Activated CD8-positive, alpha-beta memory T cell treated with anti-CD3 and anti-CD28 coated beads for 1 hour (primary cell): ENCODE measurements at places on chromosomes 4 and X.

- DNase-seq, result no peak
These were observed 104.2 kb downstream of the KLHL8 start for GRCh38 chr4:87116231-87116630.

DNA sequence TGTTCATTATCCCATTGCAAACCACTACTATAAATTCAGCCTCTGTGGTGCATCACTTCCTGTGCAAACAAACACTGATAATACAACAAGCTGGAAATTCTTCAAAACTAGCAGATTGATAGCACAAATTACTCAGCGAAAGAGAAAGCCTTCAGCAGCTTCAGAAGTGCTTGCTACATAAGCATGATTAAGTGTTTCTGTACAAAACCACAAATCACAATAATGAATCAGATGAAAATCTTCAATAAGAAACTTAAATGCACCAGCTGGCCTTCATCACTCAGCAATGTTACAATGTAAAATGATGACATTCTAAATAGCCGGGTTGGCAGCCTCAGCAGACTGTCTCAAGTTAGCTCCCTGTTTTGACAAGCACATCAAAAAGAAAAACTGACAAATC lies 262.2 kb downstream of the SPOCK3 start:
- no peak for DNase-seq

DNA sequence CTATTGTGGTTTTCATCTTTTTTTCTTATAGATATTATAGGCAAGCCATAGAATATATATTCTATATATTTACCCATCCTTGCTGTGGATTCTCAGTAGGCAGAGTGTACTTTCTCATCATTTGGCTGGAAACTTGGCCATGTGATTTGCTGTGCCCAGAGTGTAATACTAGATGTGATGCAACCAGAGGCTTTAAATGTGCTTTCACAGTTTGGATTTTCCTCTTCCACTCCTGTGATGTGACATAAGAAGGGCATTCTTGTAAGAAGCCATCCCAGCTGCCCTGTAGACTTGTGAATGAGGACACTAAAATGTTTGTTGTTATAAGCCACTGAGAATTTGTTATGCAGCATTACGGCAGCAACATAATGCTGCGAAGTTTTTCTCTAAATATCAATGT lies 10.4 kb upstream of the HPGDS start:
- no peak for DNase-seq

GRCh38 chr4:112127803-112128202 lies 17.5 kb upstream of the FAM241A start:
- DNase-seq, result no peak

DNA sequence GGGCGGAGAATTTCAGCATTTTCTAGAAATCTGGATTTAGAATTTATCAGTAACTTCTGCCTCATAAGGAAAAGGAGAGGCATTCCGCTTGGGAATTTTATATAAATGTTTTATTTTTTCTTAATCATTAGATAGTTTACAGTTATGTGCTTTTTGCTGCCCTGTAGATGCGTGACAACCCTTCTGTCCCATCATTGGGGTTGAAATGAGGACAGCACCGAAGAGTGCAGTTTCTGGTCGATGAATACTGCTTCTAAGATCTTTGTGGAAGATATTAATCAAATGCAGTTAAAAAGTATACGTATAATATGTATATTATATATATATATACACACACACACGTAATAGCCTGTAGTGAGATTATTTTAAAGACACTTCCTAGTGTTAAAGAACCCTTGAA lies 1.5 kb downstream of the RBPJ start:
- no peak for DNase-seq

GRCh38 chr4:177008836-177009501 lies 216.2 kb upstream of the VEGFC start:
- no peak for DNase-seq

DNA sequence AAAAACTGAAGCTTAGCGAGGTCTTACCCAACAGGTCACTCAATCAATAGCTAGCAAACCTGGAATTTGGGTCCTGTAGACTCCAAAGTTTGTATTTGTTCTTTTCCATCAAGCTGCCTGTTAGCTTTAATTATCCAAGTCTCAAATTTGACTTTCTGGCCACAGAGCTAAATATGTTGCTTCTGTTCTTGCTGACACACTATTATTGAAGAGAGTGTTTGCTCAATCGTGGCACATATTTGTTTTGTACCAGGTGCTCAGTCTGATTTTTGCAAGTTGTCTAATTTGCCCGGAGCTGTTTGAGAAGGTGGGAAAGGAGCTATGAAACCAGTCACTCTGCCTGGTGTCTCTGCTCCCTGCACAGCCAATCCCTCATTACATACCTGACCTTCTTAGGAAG lies 41.7 kb upstream of the FRMD7 start:
- DNase-seq, result no peak
